Fibroblast of the aortic adventitia (primary cell): ENCODE measurements at places on chromosomes 6 and 20. TPM values are rescaled to one million over a fixed set of nuclear protein-coding genes. Genes with fewer than 3 reads are reported as not detected.

Gene CGAS
- 5.4 and 7.2 TPM in 2 replicates for total RNA-seq

Gene POM121L2
- total RNA-seq = not detected in 2 replicates

Gene C6orf15
- not detected in 2 replicates for total RNA-seq

DNA sequence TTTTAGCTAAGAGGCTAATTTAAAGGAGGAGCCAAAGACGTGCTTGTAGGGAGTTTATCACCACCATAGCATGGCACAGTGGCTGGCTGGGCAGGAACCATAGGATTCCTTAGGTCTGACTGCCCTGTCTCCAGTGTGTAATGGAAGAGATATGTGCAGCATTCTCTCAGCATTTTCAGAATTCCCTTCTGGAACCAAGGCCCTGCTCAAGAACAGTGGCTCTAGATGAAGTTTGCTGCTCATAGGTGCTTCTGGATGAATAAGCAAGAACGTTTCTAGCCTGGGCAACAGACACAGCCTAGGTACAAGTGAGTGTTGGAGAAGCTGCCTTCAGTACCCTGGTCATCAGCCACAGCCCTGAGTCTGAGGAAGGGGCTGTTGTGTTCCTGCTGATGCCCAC lies 69.1 kb downstream of the LCA5 start:
- DNase-seq = peak; percentile 54

DNA sequence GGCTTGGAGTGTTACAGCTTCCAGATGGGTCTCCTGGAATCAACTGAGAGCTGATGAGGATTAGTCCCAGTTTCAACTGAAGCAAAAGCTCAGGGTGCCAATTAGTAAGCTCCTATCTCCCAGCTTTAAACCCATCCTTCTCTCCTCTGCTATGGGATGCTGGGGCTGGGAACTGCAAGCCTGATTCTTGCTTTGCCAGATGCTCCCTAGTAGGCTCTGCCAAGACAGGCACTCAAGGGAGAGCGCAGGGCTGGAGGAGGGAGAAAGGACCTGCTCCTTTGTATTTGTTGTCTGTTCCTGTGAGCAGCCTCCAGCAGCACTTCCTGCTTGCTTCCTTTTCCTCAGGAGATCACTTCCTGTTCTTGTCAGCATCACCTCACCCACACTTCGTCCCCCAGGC lies 309.7 kb downstream of the KIF16B start:
- DNase-seq = no peak

DNA sequence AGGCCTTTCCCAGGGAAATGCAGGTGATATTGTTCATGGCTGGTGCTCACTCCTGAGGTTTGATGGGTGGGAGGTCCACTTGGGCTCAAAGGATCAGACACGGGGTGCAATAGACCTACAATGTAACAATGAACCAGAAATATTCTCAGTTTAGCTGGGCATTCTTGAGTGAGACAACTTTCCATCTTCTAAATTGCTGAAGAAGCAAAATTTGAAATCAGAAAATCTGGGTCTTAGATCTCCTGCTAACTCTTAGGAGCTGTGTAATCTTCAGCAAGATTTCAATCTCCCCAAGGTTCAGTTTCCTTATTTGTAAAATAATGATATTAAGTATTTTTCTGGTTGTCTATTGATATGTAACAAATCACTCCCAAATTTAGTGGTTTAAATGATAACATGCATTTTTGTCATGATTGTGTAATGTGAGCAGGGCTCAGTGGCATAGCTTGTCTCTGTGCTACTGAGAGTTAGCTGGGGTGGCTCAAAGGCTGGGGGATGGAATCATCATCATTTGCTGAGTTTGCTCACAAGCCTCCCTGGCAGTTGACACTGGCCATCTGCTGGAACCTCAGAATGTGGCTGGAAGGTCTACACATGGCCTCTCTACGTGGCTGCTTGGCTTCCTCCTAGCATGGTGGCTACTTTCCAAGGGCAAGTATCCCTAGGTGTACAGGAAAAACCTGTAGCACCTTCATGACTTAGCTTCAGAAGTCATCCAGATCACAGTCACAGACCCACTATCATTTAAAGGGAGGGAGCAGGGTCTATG lies 98.8 kb downstream of the GRM1 start:
- no peak for DNase-seq

- DNase-seq = no peak
Measured at GRCh38 chr20:36572701-36573102, 695 bp upstream of the TGIF2 start.
